ENCODE measurements at places on chromosomes 6 and 20.

GRCh38 chr6:73666393-73666792 is 12.6 kb upstream of the SLC17A5 start:
- DNase-seq: no peak

DNA sequence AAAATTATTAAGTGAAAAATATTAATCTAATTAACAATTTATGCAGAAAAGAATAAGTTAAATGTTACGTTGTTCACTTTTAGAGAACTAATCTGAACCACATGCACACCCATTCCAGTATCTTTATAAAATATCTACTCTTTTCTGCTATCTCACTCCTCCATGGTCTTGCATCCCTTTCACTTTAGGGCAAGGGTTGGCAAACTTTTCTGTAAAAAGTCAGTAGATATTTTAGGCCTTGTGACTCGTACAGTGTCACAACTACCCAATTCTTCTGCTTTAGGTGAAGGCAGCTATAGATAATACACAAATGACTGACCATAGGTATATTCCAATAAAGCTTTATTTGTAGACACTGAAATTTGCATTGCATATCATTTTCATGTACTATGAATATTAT is 39.7 kb upstream of the SUPT3H start:
- peak; percentile 37 for DNase-seq

DNA sequence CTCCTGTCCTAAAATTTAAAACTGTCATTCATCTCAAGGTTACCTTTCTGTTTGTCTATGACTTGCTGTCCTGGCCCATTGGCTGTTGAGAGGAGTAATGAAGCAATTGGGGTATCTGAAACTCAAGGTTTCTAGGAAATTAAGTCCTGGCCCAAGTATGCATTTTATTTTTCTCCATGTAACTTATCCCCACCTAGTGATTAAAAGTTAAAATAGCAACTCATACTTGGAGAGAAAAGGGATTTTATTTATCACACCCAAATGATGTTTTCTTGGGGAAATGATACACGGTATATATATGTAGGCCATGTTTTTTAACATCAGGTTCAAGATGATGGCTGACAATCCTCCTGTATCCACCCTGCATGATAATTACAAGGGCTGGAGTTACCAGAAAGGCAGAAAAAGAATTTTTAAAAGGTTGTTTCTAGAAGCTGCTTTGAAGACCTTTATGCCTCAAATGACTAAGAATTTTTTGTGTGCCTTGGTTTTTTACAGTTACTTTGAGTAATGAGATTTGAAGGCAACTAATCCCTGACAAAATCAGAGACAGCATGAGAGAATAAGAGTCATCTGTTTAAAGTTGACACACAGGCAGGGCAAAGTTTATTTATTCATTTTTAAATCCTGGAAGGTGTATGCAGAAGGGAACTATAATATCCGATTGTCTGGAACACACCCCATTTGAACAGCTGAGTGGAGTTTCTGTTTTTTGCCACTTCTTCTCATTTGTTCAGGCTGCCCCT is 28.9 kb upstream of the C6orf58 start:
- DNase-seq: no peak

DNA sequence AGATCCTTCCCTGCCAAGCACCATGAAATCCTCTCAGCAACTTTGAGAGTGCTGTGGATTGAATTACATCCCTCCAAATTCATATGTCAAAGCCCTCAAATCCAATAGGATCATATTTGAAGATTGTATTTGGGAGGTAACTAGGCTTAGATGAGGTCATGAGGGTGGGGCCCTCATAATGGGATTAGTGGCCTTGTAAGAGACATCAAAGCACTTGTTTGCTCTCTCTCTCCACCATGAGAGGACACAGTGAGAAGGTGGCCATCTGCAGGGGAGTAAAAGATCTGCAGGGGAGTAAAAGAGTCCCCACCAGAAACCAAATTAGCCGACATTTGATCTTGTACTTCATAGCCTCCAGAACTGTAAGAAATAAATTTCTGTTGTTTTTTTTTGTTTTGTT is 298.2 kb downstream of the SAMD5 start:
- DNase-seq: no peak

- DNase-seq: no peak
Measured at GRCh38 chr6:127247114-127248096, 19.3 kb upstream of the RNF146 start.

GRCh38 chr6:72811971-72812421 is 190.1 kb downstream of the KCNQ5 start:
- DNase-seq: no peak

DNA sequence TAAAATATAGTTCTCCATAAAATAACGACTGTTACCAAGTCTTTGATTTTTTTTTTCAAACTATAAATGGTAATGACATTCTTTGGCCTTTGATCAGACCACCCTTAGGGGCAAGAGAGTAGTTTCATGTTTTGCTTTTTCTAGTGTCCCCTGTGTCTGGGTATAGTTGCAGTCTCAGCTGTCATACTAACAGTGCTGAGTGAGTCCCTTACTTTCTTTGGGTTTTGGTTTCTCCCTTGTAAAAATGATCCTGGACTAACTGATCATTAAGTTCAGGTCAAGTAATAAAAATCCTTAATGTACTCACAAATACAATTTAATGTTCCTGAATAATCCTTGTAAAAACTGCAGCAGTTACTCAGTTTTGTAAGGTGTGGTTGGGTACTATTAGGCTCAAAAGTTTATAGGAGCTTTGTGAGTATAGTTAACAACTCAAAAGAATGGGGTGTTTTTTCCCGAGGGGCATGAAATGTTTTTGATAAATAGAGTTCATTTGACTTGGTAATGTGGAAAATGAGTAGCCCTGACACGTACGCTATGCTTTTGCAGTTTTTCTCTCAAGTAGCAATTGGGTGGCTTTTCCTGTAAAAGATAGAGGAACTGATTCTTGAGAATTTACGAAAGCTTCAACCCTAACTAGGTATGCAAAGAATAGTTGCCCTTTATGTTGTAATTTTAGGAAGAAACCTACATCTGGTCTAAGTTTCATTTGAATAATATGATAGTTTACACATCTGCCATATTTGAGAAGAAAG is 6.2 kb downstream of the PTPN1 start:
- peak; percentile 90 for DNase-seq

DNA sequence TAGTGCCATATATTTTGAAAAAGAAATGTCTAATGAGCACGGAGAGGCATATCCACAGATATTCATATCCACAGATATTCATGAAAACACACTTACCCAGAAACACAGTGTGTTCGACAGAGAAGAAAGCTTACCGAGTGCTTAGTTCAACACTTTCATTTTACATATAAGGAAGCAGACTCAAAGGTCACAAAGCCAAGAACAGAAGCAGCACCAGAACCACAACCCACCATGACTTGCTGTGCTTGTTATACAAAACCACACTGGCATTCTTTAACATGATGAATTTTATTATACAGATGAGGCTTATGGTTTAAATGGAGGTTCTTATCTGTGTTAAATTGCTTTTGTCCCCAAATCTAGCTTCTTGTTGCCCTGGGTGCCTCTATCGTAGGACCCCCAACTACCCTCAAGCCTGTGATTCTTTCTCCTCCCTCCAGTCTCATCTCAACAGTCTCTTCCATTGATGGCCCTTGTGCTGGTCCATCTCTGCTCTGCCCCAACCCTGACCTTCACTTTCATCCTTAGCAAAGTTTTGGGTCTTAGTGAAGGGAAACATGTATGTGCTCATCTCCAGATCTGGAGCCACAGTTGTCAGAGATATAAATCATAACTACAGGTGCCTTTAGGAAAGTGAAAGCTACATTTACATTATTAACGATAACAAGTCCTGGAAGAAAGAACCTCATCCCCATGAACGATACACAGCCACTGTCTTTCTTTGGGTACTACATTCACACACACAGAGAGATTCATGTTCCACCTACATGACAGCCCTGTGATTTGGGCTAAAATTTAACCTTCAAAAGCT is 40.0 kb downstream of the SF3B5 start:
- peak; percentile 68 for DNase-seq

DNA sequence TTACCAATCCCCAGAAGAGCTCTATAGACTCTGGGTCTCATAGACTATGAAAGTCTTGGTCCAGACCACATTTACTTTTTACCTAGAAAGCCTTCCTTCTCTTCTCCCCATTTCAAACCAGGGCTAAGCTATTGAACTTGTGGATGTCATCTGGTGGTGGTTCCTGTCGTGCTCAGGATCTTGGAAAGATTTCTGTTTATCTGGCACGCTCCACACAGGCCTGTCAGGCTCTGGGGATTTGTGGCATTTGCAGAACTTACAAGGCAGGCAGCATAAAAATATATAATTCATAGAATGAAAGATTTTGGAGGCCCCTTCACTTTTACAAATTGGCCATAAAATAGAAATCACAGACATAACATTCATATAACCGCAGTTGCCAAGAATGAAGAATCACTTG is 188.1 kb downstream of the UST start:
- no peak for DNase-seq

- no peak for DNase-seq
Measured at GRCh38 chr6:159830501-159831372, 30.7 kb downstream of the PNLDC1 start.

DNA sequence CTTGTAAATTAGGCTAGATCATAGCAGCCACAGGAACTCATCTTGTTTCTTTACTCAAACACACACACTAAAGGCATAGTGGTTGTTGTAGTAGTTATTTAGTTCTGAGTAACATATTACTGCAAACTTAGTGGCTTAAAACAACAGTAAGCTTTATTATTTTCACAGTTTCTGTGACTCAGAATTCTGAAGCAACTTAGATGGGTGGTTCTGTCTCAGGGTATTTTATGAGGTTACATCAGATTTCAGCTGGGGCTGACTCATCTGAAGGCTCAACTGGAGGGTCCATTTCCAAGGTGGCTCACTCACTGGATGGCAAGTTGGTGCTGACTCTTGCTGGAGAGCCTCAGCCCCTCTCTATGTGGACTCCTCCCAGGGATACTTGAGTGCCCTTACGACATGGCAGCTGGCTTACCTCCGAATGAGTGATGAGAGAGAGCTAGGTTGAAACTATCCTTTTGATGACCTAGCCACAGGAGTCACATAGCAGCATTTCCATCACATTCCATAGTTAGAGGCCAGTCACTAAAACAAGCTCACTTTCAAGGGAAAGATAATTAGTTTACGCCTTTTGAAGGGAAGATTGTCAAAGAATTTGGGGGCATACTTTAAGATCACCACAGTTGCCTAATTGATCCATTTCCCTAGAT is 136.5 kb upstream of the PRND start:
- no peak for DNase-seq

DNA sequence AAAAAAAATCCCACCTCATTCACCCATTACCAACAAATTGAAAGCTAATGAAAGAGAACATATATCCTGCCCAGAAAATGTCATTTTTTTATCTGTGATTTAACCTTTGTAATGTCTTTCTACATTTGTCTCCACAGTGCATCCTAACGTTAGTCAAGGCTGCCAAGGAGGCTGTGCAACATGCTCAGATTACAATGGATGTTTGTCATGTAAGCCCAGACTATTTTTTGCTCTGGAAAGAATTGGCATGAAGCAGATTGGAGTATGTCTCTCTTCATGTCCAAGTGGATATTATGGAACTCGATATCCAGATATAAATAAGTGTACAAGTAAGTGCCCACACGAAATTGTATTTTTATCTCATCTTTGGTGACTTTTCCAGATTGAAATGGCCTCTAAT is 30.0 kb downstream of the RSPO3 start:
- DNase-seq: no peak

DNA sequence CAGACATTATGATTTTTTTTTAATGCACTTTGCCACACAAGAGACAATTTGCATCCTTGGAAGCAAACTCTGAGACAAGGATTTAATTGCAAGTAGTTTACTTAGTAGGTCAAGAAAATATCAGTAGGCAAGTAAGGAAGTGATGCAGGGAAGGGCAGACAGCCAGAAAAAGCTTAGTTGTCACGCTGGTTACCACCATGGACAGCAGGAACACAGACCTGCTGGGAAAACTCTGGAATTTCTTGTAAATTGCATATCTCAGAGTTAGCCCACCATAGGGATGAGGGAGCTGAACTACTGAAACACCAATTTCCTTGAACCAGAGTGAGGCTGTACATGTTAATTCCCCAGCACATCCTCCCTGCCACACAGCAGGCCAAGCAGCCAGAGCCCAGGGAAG is 92.7 kb downstream of the L3MBTL3 start:
- no peak for DNase-seq

DNA sequence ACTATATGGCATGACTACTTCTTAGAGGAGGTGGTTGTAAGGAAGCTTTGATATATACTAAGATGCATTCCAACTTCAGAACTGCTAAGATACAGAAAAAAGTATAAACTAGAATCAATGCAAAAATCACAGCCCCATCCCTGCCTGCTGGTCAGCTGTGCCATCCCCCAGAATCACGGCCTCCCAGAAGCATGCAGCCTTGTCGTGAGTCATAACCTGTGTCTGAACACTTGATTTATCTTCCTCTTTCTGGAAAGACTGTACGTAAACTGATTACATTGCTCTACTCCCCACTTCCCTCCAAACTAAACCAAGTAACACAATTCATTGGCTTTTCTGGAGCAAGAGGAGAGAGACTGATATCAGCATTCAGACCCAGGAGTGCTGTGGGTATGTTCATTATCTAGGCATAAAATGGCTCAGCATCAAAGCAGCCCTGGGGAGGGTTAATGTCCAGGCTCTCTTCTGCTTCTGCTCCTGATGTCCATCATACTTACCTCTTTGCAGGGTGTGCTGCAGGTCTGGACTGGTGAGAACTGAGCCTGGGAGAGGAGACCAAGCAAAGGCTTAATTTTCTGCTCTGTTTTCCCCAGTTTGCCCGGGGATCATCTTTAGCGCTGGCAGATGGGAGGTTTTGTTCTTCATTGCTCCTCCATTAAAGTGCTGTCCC is 18.4 kb downstream of the SCP2D1 start:
- DNase-seq: peak; percentile 81

DNA sequence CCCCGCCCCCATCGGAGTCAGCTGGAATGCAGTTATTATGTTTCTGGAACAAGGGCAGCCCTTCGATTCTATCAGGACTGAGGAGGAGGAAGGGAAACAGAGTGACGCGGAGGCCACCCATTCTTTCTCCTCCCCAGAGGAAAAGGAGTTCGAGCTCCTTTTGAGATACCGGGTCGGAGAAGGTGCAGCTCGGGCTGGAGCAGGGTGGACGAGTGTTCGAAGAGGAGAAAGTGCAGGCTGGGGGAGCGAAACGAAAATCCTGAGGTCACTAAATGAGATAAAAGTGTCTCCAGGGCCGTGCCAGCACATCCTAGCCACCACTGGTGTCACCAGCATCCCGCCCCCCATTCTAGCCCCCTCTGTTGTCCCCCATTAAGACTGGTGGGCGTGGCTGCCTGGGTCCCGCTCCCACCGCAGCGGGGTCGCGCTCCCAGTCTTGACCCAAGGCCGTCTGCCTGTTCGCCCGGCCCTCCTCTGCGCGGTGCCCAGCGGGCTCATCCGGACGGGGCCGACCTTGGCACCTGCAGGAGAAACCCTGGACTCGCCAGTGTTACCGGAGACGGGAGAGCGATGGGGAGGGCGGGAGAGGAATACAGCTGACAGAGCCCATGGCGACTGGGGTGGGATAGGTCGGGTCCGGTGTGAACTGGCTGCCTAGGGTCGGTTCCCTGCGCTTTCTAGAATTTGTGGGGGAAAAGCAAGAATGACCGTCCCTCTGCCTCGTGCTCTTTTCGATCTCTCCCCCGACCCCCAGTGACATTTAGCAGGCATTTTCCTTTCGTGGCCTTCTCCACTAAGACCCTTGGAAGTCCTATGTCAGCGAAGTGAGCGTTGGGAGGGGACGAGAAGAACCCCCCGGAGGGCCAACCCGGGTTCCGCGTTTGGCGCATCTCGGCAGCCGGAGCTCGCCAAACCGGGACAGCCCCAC is 16.2 kb downstream of the FOXA2 start:
- DNase-seq: no peak

- no peak for DNase-seq
Measured at GRCh38 chr6:44921798-44922197, 406.3 kb upstream of the RUNX2 start.

- no peak for DNase-seq
Measured at GRCh38 chr6:164247106-164247505, 832.6 kb downstream of the QKI start.

GRCh38 chr20:1741309-1742048 is 83.9 kb upstream of the SIRPG start:
- DNase-seq: peak; percentile 94

Data from MV-4-11 (cell line).